ENCODE measurements at places on chromosomes 13 and 19.
A peak's percentile ranks its signal among the peaks of the same experiment; 100 is the strongest.

DNA sequence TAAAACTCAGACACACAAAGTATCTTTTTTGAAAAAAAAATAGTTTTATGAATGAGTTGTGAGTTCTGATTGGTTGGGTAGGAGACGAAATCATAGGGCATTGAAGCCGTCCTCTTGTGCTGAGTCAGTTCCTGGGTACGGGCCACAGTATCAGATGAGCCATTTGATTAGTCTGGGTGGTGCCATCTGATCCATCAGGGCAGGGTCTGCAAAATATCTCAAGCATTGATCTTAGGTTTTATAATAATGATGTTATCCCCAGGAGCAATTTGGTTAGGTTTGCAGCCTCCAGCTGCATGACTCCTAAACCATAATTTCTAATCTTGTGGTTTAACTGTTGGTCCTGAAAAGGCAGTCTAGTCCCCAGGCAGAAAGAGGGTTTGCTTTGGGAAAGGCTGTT lies 1310.6 kb downstream of the SLITRK1 start:
- DNase-seq, result no peak

DNA sequence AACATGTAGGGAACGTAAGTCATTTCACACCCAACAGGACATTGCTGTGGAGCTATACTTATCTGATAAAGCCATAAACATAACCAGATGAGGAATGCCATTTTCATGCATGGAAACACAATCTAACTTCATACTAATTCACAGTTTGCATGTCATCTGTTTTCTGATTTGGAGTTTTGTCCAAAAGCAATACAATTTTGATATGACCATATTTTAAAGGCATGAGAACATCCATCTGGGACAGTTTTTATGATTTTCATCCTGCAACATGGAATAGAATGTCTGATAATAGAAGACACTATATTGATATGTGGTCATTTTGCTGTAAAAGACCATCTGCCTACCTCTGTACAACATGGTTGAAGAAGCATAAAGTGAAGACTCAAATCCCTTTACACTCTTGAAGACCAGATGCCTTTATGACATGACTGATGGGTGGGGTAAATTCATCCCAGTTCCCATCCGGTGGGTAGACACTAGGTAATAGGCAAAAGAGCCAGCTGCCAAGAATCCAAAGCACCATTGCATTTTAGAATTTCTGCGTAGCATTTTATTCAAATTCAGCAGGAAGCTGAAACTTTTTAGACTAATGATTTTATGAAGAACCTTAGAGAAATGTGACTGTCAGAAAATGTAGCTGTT lies 309.8 kb downstream of the LMO7 start:
- no peak for DNase-seq

- DNase-seq, result no peak
Observed at GRCh38 chr19:17021793-17022590, 4.6 kb downstream of the CPAMD8 start.

- no peak for DNase-seq
Observed at GRCh38 chr13:45464141-45464686, 525 bp upstream of the COG3 start.

DNA sequence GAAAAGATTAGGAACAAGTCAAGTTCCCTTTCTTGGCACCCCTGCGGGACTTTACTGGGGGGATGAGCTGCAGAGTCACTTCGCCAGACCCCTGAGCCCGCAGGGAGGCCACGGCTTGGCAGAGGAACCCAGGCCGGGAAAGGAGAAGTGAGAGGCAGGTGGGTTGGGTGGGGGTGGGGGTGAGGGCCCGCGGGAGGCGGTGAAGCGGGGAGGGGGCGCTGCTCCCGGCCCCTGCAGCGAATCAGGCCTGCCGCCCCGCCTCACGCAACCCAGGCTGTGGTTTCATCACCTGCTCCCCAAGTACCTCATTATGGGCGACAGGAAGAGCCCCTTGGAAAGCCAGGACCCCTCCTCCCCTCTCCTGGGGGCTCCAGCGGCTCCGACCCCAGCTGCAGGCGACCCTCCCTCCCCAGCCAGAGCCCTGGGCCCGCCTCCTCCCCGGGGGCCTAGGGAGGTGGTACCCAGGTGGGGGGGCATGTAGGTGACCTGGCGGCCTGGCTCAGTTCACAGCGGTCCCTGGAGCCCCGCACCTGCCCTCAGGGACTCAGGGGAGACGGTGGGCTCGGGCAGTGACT lies 9.5 kb downstream of the MEF2B start:
- DNase-seq, result no peak

- DNase-seq, result no peak
Observed at GRCh38 chr13:20980899-20981298, 78.4 kb upstream of the XPO4 start.

- DNase-seq, result no peak
Observed at GRCh38 chr19:56670401-56670960, 1.1 kb downstream of the ZNF835 start.

DNA sequence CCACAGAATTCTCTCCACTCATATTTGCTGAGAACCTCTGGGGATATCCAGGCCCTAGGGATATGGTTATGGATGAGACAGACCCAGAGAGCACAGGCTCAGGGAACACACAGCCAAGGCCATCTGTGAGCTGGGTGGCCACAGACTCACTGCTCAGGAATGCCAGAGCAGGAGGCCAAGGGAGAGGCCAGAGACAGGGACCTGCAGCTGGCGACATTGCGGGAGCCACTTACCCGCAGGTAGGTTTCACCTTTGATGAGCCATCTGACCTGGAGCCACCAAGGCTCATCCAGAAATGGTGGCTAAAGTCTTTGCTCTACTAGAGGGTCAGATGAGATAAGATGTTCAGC lies 29.4 kb downstream of the CCNE1 start:
- DNase-seq, result no peak

DNA sequence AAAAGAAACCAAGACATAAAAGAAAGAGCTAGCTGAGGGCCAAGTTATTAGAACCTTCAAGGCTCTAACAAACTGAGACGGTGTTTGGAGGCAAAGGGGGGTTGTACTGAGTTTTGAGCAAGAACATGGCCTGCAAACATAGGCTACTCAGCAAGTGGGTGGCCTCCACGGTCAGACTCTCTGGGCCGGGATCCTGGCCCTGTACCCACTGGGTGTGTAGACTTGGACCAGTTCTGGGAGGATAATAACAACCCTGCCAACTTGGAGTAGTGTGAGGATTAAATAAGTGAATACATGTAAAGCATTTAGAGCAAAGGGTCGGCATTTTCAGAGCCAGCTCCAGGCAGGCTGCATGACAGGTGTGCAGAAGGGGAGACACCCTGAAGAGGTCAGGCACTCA lies 56.1 kb upstream of the TNFRSF19 start:
- DNase-seq, result no peak

- DNase-seq, result no peak
Observed at GRCh38 chr13:45209229-45209628, 8.4 kb upstream of the KCTD4 start.

- no peak for DNase-seq
Observed at GRCh38 chr13:95185851-95186250, 115.4 kb downstream of the ABCC4 start.

DNA sequence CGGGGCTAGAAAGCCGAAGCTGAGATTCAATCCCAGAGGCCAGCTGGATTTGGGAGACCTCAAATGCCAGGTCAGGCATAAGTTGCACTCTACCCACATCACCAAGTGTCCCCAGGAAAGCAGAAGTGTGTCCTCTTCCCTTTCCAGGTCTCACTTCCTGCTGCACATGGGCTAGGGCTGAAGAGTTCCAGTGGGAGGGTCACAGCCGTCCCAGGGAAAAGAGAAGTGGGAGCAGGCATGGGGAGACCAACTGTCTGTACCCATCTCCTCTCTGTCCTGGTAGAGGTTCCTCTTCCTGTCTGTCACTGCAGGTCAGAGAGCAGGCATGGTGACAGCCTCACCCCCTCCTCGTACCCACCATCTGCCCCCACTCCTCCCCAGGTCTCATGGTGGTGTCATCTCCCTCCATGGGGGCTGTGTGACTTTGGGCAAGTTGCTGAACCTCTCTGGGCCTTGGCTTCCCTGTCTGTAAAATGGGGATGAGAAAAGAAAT lies 14.8 kb downstream of the AXL start:
- no peak for DNase-seq

DNA sequence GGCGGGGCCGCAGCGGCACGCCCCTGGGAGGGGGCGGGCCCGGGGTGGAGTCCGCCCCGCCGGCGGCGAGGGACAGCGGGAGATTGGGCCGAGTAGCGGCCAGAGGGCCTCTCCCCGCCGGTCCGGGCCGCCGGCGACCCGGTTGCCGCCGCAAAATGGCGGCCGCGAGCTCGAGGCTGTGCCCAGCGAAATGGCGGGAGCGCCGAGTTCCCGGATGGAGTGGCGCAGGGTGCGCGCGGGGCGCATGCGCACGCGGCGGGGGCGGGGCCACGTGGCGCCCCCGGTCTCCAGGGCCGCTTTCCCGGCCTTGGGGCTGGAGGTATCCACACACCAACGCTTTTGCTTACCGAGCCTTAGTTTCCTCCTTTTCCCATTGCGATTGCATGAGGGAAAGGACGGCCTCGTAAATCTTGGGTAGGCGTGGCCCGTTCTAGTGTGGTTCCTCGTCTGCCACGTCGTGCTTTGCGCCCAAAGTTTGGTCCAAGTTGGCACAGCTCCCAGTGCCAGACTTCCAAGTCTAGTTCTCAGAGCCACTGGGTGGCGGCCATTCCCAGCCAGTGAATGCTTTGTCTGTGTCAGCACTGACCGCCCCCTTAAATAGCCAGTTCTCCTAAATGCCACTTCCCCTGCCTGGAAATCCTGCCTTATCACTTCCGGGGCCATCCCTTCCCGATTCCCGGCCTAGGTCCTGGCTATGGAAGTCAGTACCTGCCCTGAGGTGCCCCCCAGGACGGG lies 513 bp downstream of the CIRBP start:
- DNase-seq, result peak; percentile 79

All from NCI-H2081 (cell line).